ENCODE measurements at places on chromosomes 6 and 20.

DNA sequence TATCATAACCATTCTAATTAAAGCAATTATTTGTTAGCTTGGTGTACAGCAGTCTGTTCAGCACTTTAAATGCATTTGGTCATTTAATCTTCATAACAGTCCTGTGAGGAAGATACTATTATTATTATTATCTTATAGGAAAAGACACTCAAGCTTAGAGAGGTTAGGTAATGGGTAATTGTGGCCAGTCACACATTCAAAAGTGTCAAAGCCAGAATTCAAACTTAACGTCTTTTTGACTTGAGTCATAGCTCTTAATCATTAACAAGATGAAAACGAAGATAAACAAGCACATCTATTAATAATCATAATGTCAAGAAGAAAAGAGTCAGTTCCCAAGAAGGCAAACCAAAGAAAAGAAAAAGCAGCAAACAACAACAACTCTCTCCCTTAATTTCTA lies 251.0 kb downstream of the SYNE1 start:
- DNase-seq, result no peak

DNA sequence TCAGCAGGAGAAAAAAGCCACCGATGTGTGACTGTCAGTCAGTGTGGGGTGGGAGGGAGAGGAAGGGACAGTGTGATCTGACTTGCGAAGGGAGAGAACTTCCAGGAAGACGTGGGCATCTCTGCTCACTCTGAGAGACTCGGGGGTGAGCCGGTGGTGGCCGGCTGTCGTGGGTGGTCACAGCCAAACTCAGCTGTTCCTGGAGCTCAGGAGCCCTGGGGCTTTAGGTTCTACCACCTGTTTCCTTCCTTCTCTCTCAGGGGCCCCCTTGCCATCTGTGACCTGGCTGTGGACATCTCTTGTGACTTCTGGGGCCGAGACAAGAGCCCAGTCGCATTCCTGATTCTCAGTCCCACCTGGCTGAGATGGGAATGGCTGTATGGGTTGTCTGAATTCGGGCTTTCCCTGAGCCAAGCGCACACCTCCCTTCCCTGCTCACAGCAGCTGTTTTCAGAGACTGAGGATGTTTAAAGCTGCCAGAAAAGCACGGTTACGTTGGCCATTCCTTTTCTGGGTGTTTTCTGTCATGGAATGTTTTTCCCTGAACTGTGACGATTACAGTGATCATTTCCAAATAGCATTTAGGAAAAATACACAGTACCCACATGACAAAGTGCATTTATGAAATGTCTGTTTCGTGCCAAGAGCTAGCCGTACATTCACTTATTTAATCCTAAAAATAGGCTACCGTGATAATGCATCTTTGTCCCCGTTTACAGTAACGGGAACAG lies 36.5 kb downstream of the SYNJ2 start:
- DNase-seq, result no peak

DNA sequence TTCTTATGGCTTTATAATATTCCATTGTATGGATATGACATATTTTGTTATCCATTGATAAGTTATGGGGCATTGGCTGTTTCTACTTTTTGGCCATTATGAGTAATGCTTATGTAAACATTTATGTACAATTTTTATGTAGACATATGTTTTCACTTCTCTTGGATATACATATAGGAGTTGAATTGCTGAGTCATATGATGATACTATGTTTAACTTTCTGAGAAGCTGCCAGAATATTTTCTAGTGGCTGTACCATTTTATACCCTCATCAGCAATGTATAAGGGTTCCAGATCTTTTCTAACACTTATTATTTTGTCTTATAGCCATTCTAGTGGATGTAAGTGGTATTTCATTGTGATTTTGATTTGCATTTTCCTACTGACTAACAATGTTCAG lies 23.1 kb downstream of the OTOR start:
- DNase-seq, result no peak

DNA sequence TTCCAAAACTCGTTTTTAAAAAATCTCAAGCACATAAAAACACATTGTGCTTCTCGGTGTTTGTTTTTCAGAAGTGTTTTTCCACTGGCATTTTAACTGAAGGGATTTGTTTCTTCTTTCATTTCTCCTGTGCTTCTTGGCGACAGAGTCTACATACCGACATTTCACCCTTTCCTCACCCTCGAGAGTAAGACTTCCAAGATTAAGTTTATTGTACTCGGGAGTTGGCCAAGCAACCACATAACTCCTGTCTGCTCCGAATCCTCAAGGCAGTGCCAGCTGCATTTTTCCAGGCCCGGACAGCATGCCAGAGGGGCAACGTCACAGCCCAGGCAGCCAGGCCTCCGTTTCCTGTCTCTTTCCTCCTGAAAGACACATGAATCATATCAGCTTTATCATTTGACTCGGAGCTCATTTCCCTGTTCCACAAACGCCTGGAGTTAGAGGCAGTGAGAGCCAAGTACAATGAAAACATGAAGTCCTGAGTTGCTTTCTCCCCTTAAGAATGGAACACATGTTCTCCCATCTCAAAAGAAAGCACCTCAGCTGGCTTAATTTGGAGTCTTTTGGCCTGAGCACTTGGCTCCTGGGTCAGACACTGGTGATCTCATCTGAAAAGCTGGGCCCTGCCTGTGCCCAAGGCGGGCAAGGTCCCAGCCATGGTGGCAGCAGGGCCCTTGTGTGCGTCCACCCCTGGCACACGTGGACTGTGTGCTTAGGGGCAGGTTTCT lies 23.2 kb upstream of the FAM50B start:
- no peak for DNase-seq

DNA sequence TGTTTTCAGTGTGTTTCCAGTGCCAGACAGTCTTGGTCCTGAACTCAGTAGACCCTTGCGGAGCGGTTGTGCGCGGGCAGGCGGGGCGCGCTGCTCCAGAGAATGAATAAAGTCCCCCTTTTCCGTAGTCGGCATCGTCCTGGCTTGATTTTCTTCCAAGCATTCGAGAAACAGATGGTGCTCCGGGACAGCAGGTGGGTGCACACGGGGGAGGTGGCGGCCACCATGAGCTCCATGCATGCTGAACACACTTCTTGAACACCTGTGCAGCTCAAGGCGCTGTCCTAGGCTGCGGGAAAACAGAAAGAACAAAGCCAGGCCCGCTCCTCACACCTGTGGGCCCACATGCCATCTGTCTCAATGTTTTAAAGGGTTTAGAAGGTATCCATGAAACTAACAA lies 125.2 kb downstream of the TAF4 start:
- DNase-seq, result no peak

DNA sequence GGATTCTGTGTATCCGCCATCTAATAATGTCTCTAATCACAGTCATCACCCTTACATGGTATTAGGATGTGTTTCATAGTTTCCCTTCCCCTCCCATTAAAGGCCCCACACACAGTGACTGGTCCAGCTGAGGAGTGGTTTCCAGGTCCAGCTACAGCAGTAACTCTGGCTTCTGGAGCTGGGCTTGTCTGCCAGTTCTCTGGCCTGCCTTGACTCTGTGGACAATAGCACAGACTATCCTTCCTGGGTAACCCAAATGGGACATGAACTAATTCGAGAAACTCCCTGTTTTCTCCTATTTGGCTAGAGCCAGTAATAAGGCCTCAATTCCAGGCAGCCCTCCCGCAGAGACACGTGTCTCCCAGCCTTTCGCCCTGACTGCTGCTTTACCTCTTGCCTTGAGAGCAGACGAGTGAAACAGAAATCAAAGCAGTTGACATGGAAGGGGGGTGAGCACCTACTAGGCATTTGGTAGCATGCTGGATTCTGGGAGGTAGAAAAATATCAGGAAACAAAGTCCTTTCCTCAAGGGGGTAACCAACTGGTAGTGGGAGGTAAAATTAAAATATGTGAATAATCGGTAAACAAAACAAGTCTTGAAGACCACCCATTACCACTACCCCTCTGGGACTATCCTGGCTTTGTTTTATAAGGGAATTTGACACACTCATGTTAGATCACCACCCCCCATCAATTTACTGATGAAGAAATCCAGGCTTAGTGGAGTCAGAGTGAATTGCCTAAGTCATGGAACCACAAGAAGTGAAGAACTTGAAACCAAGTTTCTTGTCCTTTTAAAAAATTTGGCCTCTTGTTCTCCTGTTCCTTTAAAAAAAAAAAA lies 1.2 kb downstream of the TRAF3IP2 start:
- no peak for DNase-seq

DNA sequence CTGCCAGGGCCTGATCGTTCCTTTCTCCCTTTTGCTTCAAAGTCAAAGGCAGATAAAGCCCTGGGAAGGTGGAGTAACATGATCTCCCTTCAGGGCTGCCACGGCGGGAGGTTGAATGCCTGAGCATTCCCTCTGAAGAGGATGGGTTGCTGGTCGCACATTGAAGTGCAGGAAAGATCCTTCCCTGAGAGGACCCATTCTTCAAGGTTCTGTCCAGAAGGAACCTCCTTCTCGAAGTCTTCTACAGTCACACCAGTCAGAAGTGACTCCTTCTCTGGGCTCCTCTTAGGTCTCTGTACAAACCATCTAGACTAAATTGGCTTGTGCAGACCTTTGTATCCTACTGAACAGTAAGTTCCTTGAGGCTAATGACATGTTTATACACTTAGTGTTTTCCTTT lies 192.6 kb upstream of the VGLL2 start:
- DNase-seq, result no peak

- DNase-seq, result no peak
These were observed 933.7 kb upstream of the GJE1 start for GRCh38 chr6:141199074-141199473.

- no peak for DNase-seq
These were observed 885.2 kb downstream of the EPHA7 start for GRCh38 chr6:92534109-92534508.

- no peak for DNase-seq
These were observed 57.9 kb upstream of the DACT2 start for GRCh38 chr6:168377484-168377855.

DNA sequence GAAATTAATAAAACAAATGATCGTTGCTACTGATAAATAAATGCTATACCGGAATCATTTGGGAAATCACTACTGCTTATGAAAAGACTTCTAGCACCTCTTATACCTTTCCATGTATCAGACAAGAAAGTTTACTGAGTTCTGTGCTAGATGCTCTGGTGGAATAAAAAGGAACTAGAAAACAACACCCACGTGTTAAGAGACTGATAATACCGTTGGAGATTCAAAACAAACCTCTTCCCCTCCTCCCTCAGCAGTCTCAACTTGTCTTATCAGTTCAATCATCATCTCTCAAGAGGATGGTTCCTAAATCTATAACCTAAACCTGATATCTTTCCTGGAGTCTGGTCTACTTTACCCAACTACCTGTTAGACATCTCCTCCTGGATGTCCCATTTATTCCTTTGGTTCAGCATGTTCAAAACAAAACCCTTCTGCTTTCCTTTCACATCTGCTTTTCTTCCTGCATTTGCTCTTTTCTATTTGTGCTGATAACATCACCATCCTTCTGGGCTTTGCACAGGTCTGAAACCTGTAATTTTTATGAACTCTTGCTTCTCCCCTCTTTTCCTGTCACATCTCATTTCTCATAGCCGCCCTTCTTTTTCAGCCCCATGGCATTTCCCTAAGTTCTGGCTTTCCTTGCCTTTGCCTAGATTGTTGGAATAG lies 122.2 kb downstream of the COL19A1 start:
- DNase-seq, result no peak

DNA sequence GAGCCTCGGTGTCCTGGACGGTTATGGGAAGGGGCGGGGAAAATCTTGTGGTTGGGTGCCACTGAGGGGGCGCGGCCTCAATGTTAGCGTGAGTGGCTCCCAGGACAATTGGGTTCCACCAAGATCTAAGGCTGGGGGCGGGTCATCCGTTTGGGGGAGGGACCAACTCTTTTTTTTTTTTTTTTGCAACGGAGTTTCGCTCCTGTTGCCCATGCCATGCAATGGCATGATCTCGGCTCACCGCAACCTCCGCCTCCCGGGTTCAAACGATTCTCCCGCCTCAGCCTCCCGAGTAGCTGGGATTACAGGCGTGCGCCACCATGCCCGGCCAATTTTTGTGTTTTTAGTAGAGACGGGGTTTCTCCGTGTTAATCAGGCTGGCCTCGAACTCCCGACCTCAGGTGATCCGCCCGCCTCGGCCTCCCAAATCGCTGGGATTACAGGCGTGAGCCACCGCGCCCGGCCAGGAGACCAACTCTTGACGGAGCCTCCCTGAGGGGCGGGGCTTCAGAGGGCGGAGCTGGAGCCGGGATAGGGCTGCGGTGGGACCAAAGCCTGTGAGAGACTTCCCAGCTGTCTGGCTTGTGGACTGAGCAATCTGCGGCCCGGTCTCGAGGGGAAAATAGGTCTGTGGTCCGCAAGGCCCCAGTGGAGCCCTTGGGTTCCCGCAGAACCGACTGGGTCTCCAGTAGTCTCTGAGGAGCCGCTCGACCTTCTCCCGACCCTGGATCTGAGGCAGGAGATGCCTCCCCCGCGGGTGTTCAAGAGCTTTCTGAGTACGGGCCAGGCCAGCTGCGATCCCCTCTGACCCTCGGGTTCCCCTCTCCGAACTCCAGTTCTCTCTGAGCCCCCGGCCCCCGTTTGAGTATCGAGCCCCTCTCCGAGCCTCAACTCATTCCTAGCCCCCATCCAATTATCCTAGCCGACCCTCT lies 1.1 kb downstream of the SPAG4 start:
- DNase-seq, result peak; percentile 83

- DNase-seq, result no peak
These were observed 368.3 kb upstream of the BTBD3 start for GRCh38 chr20:11549172-11550103.

GRCh38 chr6:106411643-106412200 lies 51.2 kb downstream of the CRYBG1 start:
- no peak for DNase-seq

- DNase-seq, result no peak
These were observed 40.8 kb upstream of the BMP5 start for GRCh38 chr6:55916188-55916587.

- DNase-seq, result no peak
These were observed 949 bp upstream of the ATXN1 start for GRCh38 chr6:16762268-16762549.

GRCh38 chr6:84280030-84280429 lies 52.6 kb upstream of the CEP162 start:
- DNase-seq, result no peak

- DNase-seq, result no peak
These were observed 80.1 kb upstream of the PTPRK start for GRCh38 chr6:128600397-128600951.
